ENCODE measurements at places on chromosomes 2 and 18.

DNA sequence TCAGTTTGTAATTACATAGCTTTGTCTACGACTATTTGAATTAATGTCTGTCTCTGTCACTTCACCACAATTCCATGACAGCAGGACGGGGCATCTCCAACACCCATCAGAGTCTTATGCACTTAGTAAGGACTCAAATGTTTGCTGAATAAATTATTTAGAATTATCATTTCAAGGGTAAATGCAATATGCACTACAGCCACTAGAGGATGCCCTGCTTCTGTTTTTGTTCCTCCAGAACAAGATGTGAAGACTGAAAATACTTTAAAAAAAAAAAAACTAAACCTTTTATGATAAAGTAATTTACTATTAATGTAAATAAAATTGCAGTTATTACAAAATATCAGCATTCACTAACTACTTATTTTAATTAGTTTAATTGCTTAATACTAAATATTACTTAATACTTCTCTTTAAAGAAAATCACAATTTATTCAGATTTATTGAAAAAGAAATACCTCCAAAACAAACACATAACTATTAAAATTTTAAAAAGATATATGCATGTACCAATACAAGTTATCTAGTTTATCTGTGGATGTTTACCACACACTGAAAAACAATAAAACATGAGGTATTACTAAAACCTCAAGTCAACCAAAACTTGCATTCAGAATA lies 3.2 kb downstream of the PIGN start:
- DNase-seq, result peak; percentile 50

DNA sequence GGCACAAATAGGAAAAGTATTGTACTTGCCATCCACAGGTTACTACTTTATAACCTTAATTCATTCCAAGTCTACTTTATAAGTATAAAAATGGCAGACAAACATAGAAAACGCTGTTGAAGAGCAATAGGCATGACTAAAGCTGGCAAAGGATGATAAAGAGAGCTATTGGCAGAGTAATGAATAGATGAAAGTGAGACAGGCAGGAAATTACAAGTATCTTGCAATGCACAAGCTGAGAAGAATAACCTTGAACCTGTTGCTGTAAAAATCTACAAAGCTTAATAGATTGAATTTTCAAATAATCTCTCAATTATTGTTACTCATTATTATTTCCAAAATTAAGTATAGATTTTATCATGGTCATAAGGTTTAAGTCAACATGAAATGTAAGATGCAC lies 8.8 kb downstream of the PELI1 start:
- no peak for DNase-seq

DNA sequence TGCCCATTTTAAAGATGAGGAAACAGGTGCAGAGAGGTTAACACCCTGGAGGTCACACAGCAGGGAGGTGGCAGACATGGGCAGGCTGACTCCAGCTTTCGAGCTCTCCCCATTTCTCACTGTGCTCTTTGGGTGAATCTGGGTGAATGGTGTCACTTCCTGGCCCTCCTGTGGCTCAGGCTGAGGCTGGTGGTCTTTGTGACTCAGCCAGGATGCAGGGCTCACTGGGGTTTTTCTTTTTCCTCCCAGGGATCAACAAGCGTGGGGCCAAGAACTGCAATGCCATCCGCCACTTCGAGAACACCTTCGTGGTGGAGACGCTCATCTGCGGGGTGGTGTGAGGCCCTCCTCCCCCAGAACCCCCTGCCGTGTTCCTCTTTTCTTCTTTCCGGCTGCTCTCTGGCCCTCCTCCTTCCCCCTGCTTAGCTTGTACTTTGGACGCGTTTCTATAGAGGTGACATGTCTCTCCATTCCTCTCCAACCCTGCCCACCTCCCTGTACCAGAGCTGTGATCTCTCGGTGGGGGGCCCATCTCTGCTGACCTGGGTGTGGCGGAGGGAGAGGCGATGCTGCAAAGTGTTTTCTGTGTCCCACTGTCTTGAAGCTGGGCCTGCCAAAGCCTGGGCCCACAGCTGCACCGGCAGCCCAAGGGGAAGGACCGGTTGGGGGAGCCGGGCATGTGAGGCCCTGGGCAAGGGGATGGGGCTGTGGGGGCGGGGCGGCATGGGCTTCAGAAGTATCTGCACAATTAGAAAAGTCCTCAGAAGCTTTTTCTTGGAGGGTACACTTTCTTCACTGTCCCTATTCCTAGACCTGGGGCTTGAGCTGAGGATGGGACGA lies 13.2 kb downstream of the ITM2C start:
- no peak for DNase-seq

- no peak for DNase-seq
Observed at GRCh38 chr2:106695919-106696318, 190.0 kb downstream of the ST6GAL2 start.

DNA sequence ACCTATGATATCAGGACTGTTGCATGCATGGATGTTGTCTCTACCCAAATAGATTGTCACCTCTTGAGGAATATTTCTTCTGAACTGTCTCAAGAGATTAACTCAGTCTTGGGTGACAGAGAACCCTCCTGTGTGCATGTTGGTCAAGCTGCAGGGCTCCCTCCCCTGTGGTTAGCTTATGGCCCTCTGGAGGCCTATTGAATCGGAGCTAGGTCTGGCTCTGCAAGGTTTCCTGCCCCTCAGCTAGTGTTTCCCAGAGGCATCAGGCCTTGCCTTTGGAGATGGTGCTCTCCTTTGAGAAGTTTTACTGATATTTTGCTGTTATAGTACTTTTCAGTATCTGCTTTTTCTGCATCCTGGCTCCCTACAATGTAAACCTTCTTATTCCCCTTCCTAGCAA lies 769.2 kb upstream of the FAM98A start:
- no peak for DNase-seq

DNA sequence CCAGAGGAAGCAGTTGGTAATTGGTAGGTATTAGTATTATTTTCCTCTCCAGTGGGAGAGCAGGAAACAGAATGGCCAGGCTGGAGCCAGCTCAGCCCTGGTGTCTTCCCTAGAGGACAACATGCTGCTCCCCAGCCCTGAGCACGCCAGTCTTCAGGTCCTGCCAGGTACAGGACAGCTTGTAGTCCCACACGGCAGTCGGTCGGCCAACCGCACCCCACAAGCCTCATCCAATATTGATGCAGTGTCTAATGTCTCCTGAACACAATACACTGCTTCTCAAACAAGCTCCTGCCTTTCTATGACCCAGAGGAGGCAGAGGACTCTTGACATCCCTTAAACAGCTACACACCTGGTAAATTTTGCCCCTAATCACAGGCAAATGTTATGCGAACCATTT lies 71.0 kb upstream of the PPP1CB start:
- no peak for DNase-seq

- DNase-seq, result no peak
Observed at GRCh38 chr18:6940451-6940850, 177.1 kb downstream of the LAMA1 start.

DNA sequence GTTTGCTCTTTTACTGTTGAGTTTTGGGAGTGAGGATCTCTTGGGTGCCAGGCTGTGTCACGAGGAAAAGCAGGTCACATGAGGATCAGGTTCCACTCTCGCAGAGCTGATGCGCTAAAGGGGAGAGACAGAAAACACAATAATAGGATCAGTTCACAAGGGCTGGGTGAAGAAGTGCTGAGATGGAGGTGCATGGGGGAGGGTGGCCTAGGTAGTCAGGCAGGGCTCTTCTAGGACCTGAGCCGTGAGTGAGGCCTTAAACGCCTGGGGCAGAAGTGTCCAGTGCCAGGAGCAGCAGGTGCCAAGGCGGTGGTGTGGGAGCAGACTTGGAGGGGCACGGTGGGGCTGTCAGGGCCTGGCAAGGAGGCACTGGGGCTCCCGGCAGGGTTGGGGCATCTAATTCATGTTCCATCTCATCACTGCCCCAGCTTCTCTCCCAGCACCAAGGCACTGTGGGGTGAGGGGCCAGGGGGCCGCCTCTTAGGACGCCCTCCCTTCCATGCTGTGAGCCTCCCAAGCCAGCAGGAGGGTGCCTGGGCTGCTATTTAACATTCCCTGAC lies 9.3 kb downstream of the KCNIP3 start:
- no peak for DNase-seq

GRCh38 chr18:22951823-22952222 lies 18.7 kb downstream of the RBBP8 start:
- no peak for DNase-seq

DNA sequence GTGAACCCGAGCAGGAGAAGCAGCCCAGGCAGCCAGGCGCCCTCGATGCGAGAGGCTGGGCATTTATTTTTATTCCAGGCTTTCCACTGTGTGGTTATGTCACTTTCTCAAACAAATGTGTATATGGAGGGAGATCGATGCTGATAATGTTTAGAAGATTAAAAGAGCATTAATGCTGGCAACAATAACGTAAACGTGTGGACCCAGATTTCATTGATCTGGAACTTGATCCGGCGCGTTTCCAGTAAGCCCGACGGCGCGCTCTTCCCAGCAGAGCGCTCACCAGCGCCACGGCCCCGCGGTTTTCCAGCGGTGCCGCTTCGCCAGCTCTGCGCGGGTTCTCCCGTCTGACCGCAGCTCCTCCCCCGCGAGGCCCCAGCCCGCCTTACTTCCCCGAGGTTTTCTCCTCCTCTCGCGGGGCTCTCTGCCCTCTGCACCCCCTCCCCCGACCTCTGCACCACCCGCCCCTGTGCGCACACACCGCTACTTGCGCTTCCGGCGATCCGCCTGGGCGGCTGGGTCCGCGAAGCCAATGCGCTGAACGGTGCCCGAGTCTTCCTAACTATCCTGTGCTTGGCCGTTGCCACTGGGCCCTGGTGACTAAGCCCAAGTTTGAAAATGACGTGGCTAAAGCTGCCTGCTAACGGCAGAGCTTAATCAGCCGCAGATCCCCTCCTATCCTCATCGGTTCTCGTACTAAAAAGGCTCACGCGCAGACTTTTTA lies 6.1 kb downstream of the ONECUT2 start:
- DNase-seq, result peak; percentile 23

DNA sequence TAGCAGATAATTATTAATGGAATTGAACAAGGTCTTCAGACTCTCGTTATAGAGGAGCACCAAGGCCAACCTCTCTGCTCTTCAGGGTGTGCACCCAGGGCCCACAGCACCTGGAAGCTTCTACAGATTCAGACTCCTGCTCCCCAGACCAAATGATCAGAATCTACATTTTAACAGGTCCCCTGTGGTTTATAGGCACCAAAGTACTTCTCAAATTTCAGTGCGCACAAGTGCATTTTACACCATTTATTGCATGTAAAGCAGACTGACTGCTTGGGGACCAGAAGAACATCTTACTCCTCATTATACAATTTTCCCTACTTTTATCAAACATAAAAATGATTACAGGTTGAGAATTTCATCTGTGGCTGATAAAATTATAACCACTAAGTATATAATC lies 163.9 kb downstream of the COL4A4 start:
- DNase-seq, result no peak

GRCh38 chr18:49581371-49581770 lies 19.5 kb downstream of the LIPG start:
- DNase-seq, result no peak

GRCh38 chr2:225999692-226000091 lies 600.2 kb downstream of the NYAP2 start:
- no peak for DNase-seq

GRCh38 chr18:54775686-54776085 lies 52.6 kb upstream of the RAB27B start:
- peak; percentile 69 for DNase-seq

GRCh38 chr2:190334479-190335224 lies 8.7 kb upstream of the INPP1 start:
- no peak for DNase-seq

DNA sequence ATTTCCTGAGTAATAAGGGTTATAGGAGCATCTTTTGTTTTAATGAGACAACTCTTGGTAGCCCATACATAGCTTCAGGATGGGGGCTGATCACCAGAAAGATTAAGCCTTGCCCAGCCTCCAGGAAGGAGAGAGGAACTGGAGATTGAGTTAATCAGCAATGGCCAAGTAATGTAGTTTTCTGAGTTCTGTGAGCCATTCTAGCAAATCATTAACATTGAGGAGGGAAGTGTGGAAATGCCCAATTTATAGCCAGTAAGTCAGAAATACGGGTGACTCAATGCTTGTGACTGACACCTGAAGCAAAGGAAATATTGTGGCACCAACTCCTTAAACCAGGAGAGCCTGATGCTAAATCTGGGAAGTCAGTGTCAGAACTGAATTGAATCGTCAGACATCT lies 205.1 kb upstream of the SRD5A2 start:
- no peak for DNase-seq

GRCh38 chr2:129274038-129274415 lies 705.4 kb upstream of the RAB6C start:
- DNase-seq, result no peak

- no peak for DNase-seq
Observed at GRCh38 chr2:19833978-19834377, 67.8 kb downstream of the TTC32 start.

- no peak for DNase-seq
Observed at GRCh38 chr2:174670446-174670845, 72.8 kb upstream of the WIPF1 start.

- DNase-seq, result no peak
Observed at GRCh38 chr2:131058920-131059319, 34.3 kb downstream of the FAM168B start.

DNA sequence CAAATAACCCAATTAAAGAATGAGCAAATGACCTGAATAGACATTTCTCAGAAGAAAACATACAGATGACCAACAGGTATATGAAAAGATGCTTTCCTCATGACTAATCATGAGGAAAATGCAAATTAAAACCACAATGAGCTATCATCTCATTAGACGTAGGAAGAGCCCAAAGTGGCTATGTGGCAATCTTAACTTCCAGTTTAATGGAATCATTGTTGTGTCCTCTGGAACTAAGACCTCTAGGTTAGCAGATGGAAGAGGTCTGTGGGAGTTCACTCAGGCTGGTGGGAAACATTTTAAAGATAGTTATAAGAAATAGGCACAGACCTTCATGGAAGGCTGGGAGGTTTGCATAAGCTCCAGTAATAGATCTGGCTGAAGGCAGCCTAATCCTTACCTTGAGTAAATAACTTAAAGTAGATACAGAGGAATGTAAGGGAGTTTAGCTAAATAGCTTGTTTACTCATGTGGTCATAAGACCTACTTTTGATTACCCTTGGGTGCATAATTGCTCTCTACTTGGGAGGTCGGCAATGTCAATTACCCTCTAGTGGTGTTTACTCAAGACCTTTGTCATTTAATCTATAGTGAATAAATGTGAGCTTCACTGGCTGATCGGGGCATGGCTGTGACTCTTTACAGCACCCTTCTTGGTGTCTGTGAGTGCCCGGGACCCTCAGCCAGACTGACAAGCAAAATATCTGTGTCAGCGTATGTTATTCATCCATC lies 119.0 kb downstream of the GULP1 start:
- DNase-seq, result peak; percentile 34

Measured in fibroblast of skin of right quadriceps (primary cell).